ENCODE measurements at places on chromosomes 1 and 21.

GRCh38 chr1:210292231-210292871, 36.4 kb upstream of the HHAT start:
- DNase-seq = peak; percentile 70

- no peak for DNase-seq
These were observed 64.0 kb downstream of the ITPKB start for GRCh38 chr1:226674892-226675714.

GRCh38 chr1:34697818-34698217, 57.0 kb upstream of the GJB5 start:
- no peak for DNase-seq

GRCh38 chr1:45656573-45657226, 29.6 kb downstream of the GPBP1L1 start:
- DNase-seq = no peak

- no peak for DNase-seq
These were observed 43.8 kb upstream of the PRRX1 start for GRCh38 chr1:170620164-170620563.

GRCh38 chr1:53047737-53048736, 14.0 kb upstream of the PODN start:
- peak; percentile 6 for DNase-seq

All from ACHN (cell line).